Suppressor macrophage treated with lipopolysaccharide for 1 hour (primary cell): ENCODE measurements at places on chromosomes 5 and 9.

DNA sequence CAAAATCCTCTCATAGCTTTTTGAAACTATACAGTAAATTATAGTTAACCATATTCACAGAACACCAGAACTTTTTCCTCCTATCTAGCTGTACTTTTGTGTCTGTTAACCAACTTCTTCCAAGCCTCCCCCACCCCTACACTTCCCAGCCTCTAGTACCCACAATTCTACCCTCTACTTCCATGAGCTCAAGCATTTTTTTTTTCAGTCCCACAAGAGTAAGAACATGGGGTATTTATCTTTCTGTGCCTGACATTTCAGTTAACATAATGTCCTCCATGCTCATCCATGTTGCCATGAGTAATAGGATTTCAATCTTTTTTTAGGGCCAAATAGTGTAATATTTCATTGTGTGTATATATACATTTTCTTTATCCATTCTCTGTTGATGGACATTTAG, 128.3 kb upstream of the MAN2A1 start:
- DNase-seq = no peak

GRCh38 chr9:109817146-109817845, 37.3 kb downstream of the PALM2AKAP2 start:
- peak; percentile 35 for DNase-seq

- no peak for DNase-seq
These were observed 3.5 kb upstream of the LRRC14B start for GRCh38 chr5:187617-188451.

DNA sequence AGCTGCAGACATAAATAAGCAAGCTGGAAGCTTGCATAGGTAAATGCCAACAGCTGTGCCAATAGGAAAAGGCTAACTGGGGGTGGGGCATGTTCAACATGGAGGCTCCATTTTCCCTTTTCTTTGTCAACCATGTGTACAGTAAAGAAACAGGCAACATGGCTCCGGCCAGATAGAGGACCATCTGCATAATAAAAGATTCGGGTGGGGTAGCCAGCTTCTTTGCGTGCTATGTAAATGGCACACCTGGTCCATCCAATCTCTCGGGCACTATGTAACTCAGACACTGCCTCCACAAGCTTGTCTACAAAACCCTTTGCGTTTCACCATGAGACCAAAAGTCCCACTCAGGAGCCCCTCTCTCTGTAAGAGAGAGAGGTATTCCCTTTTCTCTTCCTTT, 41.7 kb upstream of the DENND4C start:
- no peak for DNase-seq

GRCh38 chr9:98818764-98819163, 11.3 kb downstream of the GALNT12 start:
- DNase-seq = no peak
